ENCODE measurements at places on chromosomes 7 and 10.
A peak's percentile ranks its signal among the peaks of the same experiment; 100 is the strongest.

DNA sequence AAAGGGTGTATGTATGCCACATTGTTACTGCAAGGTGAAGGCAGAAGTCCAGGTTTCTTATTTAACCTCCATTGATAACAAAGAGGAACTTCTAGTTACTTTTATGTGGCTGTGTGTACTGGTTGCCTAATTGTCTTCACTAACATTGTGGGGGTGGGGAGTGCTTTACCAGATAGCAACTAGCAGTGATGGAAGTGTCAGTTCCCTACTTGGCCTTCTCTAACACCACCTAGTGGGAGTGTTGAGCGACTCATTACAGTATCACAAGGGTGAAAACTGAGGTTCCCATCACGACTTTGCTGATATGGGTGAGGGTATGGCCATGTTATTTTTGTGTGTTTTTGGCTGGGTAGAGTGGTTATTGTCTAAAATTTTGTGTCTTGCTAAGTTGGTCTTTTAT is 274.4 kb downstream of the THSD7A start:
- no peak for DNase-seq

GRCh38 chr7:22799633-22800032 is 23.0 kb downstream of the TOMM7 start:
- no peak for DNase-seq

GRCh38 chr7:30671793-30672465 is 10.3 kb downstream of the CRHR2 start:
- no peak for DNase-seq

DNA sequence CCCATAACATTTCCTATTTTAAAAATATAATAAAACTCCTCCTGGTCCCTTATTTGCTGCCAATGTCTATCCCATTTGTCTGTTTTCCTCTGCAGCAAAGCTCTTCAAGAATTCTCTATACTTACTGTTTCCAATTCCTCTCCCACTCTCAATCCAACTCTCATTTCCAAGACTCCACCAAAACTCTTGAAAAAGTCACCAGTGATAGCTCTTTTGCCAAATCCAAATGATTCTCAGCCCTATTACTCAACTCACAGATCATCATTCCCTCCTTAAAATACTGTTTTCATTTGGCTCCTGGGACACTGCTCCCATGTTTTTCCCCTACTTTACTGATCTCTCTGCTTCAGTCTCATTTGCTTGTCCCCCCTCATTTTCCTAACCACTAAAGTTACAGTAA is 139.4 kb downstream of the HIBADH start:
- DNase-seq = no peak

GRCh38 chr10:6114805-6115341 is 26.0 kb downstream of the RBM17 start:
- DNase-seq = no peak

DNA sequence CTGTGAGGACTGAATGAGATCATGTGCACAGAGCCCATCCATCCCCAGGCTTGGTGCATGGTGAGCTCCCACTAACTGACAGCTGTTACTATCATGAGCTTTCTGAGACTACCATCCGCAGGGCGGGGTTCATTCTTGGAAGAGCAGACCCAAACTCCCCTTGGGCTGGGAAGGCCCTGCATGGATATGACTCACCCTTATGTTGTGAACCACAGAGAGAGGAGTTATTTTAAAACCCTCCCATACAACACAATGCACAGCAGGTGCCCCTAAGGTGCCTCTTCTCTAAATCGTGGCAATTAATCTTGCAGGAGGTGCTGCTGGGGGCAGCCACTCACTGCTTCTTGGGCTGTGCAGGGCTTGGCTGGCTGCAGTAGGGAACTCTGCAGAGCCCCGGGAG is 219.1 kb downstream of the GFRA1 start:
- DNase-seq = no peak

DNA sequence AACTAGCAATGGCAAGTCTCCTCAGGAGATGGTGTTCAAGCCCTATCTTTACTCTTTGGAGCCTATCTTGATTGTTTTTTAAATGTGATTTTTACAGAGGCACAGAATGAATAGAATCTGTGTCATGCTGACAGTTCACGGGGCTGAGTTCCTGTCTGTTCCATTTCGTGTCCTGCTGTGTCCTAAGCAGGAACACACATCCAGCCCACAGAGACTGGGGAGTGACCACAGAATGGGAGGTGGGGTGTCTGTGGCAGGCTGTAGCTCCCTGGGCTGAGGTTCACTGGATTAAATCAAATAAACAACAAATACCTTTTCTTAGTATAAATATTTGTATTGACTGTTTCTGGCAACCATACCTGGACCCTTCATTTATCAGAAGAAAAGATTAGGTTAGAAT is 73.4 kb upstream of the CARD11 start:
- DNase-seq = no peak

- DNase-seq = no peak
Observed at GRCh38 chr10:100045592-100045991, 35.8 kb upstream of the DNMBP start.

DNA sequence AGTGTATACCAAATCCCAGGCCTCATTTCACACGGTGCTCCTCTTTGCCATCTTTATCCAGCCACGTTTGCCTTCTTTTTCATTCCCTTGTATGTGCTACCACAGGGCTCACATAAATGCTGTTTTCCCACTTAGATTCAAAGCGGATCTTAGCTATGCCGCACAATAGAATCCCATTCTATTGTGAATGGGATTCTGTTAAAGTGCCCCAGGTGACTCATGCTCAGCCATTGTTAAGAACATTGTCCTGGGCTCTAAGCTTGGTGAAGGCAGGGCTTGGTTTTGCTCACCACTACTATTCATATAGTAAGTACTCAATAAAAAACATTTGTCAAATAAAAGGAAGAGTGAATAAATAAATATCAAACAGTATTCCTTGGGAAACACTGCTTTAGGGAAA is 72.3 kb upstream of the PHYHIPL start:
- no peak for DNase-seq

DNA sequence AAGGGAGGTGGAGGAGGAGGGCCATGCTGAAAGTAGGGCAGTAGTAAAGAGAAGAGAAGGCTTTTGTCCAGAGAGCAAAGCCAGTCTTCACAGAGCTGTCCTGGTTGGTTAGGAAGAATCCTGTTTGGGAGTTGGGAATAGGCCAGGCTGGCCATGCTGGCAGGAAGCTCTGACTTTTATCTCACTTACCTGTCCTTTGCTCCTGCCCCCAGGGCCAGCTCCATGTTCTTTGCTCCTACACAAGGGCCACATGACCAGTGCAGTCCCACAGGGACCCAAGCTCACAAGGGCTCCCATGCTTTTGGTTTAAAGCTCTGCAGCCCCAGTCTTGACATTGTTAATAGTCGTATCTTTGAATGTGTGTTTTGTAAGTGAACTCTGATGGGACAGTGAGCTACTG is 161.6 kb upstream of the KMT2E start:
- no peak for DNase-seq

- DNase-seq = no peak
Observed at GRCh38 chr7:152451356-152451755, 15.6 kb upstream of the KMT2C start.

- no peak for DNase-seq
Observed at GRCh38 chr10:114545819-114546218, 112.3 kb downstream of the ABLIM1 start.

GRCh38 chr7:92968502-92968901 is 132.1 kb upstream of the CDK6 start:
- no peak for DNase-seq

- DNase-seq = no peak
Observed at GRCh38 chr10:71266147-71266917, 52.7 kb upstream of the SLC29A3 start.

DNA sequence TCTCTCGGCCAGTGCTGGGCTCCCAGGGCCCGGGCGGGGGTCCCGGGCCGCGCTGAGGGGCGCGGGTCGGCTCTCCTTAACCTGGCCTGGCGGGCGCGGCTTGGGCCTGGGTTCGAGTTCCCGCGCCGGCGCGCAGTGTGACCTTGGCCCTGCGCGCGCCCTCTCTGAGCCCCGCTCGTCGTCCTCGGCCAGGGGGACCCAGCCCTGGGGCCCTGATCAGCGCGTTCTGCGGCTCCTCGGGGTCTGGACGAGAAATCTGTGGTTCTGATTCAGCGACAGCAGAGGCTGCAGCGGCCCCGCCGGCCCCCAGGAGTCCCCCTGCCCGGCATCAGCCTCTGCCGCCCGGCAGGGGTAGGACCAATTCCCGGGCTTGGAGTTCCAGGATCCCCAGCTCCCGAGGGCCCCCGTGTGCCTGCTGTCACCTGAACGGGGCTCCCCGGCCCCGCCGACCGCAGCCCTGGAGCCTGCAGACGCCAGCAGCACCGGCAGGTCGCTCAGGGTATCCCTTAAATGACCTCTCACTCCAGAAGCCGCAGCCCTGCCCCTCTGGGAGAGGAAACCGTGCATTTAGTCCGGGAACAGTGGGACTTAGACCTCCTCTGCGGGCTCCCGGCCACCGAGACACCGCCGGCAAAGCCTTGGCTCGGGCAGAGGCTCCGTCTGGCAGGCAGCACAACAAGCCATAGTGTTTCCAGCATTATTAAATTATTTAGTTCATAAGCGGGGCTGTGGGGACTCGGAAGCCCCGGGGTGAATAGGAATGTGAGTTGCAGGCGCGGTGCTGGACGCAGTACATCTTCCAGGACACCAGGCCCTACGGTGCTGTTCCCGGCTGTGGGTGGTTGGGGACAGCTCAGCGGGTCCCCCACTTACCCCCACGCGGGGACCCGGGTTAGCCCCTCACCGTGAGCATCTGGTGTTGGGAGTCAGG is 572 bp downstream of the CHST12 start:
- no peak for DNase-seq

DNA sequence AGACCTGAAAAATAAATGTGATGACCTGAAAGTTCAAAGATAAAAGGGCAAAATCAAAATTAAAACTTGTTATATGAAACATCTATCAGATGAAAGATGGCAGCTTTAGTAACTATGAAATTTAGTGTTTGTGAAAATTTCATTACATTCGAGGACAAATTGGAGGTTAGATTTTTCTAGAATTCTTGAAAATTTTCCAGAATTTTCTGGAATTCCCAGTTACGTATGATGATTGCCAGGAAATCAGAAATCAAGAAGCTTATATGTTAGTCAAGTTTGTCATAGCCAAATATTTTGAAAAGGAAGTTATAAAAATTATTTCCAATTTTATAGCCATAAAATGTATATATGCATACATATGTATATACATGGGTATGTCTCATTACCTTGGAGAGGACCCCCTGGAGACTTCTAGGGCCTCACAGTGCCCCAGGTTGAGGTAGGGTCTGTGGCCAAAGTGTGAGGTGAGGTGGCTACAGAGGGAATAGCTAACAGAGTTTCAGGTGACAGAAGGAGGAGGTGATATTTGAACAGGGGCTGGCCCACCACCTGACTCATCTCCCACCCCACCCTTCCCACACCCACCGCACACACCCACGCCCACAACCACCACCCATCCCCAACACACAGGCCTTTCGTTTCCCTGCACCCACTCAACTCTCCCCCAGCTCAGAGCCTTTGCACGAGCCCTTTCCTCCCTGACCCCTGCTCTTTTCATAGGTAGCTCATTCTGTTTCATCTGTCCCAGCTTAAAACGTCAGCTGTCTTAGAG is 21.5 kb downstream of the C10orf105 start:
- DNase-seq = peak; percentile 52

GRCh38 chr7:14197280-14197679 is 207.8 kb upstream of the ETV1 start:
- no peak for DNase-seq

DNA sequence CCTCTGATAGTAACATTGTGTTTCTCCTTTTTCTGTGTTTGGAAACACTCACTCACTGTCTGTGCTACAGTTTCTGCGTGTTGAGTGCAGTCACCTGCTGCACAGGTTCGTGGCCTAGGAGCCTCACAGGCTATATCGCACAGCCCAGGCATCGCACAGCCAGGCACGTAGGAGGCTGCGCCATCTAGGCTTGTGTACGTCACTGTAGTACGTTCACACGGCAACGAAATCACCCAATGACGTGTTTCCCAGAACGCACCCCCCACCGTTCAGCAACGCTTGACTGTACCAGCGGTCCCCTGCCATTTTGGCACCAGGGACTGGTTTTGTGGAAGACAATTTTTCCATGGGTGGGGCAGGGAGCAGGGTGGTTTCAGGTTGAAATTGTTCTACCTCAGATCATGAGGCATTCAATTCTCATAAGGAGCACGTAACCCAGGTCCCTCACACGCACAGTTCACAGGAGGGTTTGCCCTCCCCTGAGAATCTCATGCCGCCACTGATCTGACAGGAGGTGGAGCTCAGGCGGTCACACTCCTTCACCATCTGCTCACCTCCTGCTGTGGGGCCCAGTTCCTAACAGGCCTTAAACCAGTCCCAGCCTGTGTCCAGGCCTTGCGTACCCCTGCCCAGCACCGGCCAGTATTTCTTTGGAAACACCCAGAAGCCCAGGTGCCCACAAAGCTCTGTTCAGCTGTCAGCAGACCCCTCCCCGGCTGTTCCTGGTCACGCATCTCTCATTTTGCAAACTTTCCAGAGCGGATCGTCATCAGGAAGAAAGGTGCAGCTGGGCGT is 23.2 kb upstream of the PRKAR1B start:
- no peak for DNase-seq

- no peak for DNase-seq
Observed at GRCh38 chr10:129525401-129525801, 58.4 kb downstream of the MGMT start.

DNA sequence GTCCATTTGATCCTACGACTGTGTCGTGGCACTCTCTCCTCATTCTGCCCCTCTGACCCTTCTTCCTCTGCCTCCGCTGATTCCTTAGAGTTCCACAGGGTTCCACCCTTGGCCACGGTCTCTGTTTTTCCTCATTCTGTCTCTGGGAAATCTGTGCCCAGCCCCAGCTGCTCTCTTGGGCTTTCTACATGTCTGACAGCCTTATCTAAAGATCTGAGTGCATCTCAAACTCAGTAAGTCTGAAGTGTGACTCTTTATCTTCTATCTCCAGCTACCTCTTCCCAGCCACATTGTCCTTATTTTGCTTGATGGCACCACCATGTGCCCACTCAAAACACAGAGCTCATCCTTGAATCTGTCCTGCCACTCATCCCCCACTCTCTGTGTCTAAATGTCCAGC is 62.1 kb upstream of the AQP1 start:
- DNase-seq = no peak

DNA sequence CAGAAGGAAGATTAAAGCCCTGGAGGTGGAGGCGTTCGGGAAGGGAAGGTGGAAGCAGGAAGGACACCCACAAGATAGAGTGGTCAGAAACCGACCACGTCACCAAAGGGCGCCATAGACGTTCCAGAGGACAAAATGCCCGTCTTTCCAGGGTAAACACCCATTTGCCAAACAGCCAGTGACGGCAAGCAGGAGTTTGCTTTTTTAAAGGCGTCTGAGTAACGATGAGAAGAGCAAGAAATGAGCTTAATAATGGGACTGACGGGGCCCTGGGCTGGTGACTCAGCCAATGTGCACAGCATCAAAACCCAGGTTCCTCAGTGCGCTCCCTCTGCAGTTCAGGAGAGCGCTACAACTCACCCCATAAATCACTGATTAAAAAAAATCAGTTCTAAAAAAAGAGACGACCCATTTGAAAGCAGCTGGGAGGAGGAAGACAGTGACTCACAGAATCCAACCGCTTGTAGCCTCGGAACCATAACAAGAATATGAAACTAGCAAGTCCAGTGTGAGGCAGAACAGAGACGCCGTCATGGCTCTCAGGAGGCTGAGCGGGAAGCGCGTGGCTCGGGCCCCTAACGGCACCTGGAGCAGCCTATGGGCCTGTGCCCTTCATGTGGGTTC is 5.9 kb downstream of the DIP2C start:
- DNase-seq = no peak
